Stimulated activated CD4-positive, alpha-beta T cell treated with anti-CD3 and anti-CD28 coated beads, Interleukin-4, amount 100 ng/mL, for 4 hours (primary cell): ENCODE measurements at places on chromosomes 5 and 9.

DNA sequence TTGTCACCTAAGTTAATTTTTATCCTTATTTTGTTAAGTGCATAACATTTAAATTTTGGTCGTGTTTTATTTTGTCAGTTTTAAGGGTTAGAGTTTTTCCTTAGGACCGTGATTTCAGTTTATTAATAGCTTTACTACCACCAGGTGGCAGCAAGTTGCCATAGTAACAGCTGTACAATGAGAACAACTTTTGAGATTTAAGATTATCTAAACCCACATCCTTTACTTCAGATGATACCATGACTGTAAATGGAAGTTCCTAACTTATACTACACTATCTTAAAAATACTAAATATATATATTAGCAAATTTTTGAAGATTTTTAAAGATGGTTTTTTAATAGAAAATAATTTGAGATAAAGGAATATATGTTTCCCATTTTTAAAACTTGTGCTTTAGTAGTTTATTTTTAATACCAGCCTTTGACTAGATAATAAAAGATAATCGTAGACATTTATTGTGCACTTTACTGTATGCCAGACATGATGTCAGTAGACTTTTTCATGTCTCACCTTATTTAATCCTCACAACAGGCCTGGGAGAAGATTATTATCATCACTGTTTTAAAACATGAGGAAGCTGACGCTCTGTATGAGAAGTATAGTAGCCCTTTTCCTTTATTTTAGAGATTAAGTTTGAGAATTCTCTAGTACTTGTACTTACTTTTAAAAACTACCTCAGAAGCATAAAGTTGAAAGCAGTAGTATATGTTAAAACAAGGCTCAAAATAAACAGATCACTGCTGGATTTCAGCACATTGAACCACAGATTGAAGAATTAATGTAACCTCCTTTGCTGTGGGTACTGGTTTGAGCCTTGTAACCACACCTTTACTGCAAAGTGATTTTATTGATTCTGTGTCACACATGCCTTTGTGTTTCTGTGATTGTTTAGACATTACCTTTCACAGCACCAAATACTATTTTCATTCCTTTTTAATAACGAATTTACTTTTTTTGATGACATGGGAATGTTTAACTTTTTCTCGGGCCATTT, 27.5 kb downstream of the SREK1 start:
- DNase-seq = no peak

GRCh38 chr5:149671544-149671943, 58.6 kb upstream of the PPARGC1B start:
- DNase-seq = no peak

GRCh38 chr9:35495984-35496383, 6.1 kb downstream of the RUSC2 start:
- no peak for DNase-seq

DNA sequence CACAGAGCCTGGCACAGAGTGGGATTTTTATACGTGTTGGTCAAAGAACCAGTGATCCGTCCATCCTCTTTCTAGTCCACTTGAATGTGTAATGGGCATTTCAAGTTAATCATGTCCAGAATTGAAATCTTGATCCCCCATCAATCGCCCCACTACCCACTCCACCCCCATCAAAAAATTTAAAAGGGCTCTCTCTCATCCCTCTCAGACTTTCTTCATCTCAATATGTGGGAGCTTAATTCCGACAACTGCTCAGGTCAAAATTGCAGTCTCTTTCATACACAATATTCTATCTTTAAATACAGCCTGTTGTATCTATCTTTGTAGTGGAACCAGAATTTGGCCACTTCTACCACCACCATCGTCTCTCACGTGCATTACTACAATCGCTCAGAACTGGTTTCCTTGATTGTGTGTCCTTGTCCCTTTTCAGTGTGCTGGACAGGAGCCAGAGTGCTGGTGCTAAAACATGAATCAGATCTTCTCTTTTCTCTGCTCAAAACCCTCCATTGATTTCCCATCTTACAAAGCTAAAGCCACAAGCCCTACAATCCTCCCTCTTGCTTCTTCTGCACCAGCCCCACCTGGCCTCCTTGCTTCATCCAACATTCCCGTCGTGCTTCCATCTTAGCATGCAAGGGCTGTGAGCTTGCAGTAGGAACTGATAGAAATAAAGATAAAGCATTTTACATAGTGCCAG, 786 bp upstream of the KIF3A start:
- no peak for DNase-seq

- DNase-seq = no peak
Observed at GRCh38 chr9:16671591-16672137, 198.8 kb downstream of the BNC2 start.

- DNase-seq = no peak
Observed at GRCh38 chr9:22030101-22030598, 21.0 kb upstream of the CDKN2B start.

DNA sequence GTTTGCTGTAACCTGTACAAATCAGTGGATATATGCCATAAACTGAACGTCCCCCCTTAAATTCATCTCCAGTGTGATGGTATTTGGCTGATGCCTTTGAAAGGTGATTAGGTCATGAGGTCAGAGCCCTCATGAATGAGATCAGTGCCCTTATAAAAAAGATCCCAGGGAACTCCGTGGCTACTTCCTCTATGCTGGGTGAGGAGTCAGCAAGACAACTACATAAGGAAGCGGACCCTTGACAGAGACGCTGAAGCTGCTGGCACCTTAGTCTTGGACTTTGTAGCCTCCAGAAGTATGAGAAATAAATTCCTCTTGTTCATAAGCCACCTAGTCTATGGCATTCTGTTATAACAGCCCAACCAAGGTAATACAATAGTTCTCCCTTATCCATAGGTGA, 215.1 kb upstream of the ZNF608 start:
- no peak for DNase-seq

- no peak for DNase-seq
Observed at GRCh38 chr9:115170358-115171073, 52.6 kb upstream of the TNC start.

DNA sequence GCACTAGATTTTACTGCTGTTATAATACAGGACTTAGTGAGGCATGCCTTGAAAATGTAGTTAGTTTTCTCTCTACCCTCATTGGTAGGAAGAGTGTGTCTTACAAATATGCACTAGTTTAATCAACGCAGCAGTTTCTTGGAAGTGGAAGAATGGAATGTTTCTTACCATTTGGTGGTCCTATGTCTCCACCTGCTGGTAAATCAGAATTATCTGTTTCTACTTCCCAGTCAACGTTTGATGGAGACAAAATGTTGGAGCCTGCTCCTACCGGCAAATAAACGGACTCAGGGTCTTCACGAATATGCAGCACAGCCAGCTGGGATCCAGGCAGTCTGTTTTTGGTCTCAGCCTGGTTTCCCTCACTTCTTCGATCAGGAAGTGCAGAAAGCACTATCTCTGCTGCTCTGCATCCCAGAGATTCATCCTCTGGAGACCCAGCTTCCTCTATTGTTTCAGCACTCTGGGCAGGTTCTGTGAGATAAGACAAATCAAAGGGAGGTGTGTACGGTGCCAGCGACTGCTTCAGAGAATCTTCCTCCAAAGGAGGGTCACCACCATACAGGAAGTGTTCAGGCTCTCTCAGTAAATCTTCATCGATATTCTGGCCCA, 59.5 kb upstream of the PCA3 start:
- DNase-seq = no peak

DNA sequence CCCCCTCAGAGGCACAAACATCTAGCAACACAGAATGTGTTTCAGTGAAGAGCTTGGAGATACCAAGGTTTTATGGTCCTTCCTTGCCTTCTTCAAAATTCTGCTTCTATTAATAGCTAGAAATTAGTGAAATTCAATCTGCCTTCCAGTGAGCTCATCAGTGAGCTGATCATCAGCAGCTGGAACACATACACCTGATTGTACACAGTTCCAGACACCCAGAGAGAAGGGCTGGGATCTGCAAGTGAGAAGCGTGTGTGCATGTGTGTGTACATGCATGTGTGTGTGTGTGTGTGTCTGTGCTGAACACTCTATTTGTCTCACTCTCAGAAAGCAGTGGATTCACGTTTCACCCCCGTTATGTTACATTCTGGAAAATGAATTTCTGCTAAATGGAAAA, 28.5 kb downstream of the CFAP90 start:
- no peak for DNase-seq

- DNase-seq = no peak
Observed at GRCh38 chr5:122129306-122129705, at the start of gene ZNF474. ZNF474 (plus strand) TSS chr5:122129546; CDS start chr5:122151991, 22,445 bp downstream.

GRCh38 chr9:113807173-113808061, 68.7 kb upstream of the ZNF618 start:
- peak; percentile 10 for DNase-seq

GRCh38 chr9:22457448-22457847, 10.8 kb downstream of the DMRTA1 start:
- DNase-seq = no peak

DNA sequence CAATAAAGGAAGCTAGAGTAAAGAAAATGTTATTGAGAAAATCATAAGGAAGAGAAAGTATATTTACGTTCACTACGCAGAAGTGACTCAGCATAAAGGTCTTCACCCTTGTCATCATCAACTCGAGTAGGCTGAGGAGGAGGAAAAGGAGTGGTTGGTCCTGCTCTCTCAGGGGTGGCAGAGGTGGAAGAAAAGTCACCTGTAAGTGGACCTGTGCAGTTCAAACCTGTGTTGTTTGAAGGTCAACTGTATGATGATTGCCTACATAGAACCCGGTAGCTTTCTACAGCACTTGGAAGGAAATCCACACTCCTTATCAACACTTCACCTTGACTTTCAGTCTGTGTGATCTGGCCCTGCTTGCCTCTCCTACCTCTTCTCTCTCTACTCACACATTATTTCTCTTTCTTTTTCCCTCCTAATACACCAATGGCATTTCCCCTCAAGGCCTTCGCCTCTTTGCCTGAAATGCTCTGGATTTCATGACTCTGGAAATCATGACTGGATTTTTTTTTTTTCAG, 109.3 kb upstream of the CPEB4 start:
- no peak for DNase-seq

- DNase-seq = no peak
Observed at GRCh38 chr5:68331192-68332079, 115.9 kb downstream of the PIK3R1 start.

- DNase-seq = no peak
Observed at GRCh38 chr9:121569266-121569648, 69.6 kb upstream of the GGTA1 start.

DNA sequence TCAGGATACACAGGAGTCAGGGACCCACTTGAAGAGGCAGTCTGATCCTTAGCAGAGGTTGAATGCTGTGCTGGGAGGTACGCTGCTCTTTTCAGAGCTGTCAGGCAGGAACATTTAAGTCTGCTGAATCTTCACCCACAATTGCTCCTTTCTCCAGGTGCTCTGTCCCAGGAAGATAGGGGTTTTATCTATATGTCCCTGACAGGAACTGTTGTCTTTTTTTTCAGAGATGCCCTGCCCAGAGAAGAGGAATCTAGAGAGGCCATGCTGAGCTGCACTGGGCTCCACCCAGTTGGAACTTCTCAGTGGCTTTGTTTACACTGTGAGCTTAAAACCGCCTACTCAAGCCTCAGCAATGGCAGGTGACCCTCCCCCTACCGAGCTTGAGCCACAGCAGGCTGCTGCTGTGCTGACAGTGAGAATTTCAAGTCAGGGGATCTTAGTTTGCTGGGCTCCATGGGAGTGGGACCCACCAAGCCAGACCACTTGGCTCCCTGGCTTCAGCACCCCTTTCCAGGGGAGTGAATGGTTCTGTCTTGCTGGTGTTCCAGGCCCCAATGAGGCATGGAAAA, 169.0 kb downstream of the FBXL17 start:
- no peak for DNase-seq

DNA sequence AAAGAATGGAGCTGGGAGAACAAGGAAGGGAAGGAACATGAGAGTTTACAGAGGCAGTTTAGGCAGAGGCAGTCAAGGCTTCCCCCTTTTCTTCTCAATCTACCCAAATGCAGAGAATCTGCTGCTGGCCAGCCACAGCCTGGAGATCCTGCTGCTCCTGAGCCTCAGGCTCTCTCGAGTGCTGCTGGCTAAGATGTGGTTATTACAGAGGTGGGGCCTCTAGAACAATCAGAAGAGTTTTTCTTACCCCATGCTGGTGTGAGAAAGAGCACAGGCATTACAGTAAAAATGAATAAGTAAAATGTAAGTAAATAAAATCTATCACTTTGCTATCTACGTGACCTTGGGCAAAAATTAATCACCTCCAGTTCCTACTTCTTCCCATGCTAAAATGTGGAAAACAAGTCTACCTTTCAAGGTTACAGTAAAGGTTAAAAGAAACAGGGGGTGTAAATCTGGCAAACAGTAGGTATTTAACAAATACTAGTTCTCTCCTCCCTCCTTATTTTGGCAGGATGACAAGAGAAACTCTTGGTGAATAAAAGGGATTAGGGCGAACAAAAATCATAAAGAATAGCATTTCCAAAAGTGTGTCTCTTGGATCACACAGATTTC, 31.1 kb downstream of the FBXW11 start:
- DNase-seq = no peak

GRCh38 chr5:144451187-144451973, 280.7 kb downstream of the KCTD16 start:
- DNase-seq = no peak

- no peak for DNase-seq
Observed at GRCh38 chr5:171436804-171437285, 17.4 kb downstream of the FGF18 start.

- DNase-seq = no peak
Observed at GRCh38 chr5:128163991-128164390, 80.4 kb downstream of the SLC12A2 start.

GRCh38 chr9:93503381-93503780, 50.0 kb upstream of the FAM120AOS start:
- DNase-seq = no peak

- no peak for DNase-seq
Observed at GRCh38 chr9:85056203-85056572, 386.7 kb downstream of the NTRK2 start.

- no peak for DNase-seq
Observed at GRCh38 chr5:94017579-94017978, 276.2 kb upstream of the POU5F2 start.

GRCh38 chr9:83334320-83334719, 203.9 kb downstream of the FRMD3 start:
- peak; percentile 64 for DNase-seq

GRCh38 chr5:6717687-6718086, 4.5 kb downstream of the TENT4A start:
- DNase-seq = no peak

DNA sequence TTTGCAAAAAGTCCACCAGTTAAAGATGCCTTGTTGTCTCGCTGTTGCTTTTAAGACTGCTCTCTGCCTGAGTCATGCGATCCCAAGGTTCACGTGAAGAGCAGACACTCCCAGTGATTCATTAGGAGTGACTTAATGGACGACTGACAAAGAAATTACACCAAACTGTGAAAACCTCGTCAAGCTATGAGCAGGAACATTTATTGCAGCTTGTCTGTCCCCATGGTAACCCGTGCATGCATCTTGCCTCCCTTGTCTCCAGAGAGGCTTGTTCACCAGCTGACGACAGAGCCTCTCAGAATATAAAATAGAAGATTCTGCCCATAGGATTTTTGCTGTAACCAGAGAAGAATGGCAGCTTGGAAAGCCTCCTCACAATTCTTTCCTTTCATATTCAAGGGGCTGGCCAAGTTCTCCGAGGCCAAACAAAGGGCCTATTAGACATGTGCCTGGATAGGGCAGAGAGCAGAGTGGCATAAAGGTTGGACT, 352.7 kb downstream of the SPOCK1 start:
- no peak for DNase-seq

- no peak for DNase-seq
Observed at GRCh38 chr9:79152306-79152705, 419.5 kb upstream of the TLE4 start.
